ENCODE measurements at places on chromosomes 2 and 18.

- DNase-seq: no peak
Observed at GRCh38 chr2:69686813-69687212, 43.3 kb upstream of the AAK1 start.

DNA sequence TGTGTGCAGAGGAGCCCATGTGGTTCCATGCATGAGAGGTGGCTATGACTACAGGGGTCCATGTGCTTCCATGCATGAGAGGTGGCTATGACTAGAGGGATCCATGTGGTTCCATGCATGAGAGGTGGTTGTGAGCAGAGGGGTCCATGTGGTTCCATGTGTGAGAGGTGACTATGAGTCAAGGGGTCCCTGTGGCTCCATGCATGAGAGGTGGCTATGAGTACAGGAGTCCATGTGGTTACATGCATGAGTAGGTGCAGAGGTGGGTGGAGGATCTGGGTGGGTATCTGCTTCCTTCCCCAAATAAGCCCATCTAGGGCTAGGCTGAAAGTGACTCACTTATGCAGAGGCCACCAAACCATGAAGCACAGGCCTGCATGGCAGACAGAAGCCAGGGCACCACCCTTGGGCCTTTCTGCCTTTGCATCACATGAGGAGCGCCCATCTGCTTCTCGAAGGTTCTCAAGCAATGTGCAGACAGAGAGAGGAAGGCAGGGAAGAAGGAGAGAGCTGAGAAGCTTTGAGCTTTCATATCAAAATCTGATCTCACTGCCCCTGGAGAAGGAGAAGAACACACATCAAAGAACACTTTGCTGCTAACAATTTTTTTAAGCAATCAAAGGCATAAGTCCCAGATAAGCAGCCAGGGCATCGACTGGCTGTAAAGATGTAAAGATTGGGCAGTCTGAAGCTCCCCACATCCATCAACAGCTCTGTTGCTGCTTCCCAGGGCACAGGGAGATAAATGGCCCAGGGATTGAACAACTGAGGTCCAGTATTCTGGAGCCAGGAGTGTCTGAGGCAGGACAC, 137.6 kb downstream of the TNS1 start:
- DNase-seq: no peak

- DNase-seq: no peak
Observed at GRCh38 chr2:48715042-48715899, 40.3 kb downstream of the LHCGR start.

DNA sequence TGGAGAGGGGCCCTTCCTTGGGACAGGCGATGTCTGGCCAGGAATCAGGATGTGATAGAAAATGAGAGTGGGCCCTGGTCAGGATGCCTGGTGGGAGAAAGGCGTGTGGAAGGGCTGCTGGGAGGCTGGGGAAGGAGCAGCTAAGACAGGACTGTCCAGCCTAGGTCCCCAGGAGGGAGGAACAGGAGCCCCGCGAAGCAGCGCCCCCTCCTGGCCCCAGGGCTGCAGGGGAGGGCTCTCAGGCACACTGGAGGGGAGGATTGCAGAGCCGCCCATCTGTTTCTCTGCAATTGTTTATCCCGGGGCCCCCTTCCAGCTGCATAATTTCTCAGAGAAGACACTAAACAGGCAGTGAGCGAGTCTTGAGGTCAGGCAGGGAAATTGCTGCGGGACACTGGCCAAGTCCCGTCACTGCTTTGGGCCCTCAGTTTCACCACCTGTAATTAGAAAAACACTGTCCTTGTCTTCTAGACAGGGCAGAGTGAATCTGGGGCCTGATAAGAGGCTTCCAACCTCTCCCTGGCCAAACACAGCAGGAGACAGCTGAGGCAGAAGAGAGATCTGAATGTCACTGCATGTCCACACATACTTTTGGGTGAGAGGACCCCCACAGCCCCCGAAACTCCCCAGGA, 3.9 kb upstream of the NPPC start:
- no peak for DNase-seq

- no peak for DNase-seq
Observed at GRCh38 chr2:119488245-119489214, 35.8 kb downstream of the SCTR start.

DNA sequence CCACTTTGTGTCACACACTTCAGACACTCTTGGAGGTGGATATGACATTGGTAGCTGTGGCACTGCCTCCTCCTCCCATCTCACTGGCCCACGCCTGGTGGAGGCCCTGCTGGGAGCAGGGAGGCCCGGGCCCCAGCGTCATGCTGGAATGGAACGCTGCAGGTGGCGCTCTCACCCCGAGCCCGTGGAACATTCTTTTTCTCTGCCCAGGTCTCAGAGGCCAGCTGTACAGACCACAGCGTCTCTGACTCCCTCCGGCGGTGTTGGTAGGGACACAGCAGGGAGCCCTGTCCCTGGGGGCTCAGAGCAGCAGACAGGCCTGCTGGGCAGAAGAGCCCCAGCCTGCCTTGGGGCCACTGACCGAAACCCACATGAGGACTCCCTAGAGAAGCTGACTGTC, 218.1 kb downstream of the TWIST2 start:
- DNase-seq: no peak

- no peak for DNase-seq
Observed at GRCh38 chr2:177272765-177273164, 8.2 kb upstream of the NFE2L2 start.

GRCh38 chr18:3358310-3358709, 91.7 kb upstream of the TGIF1 start:
- no peak for DNase-seq

GRCh38 chr18:32461709-32462272, 8.9 kb downstream of the GAREM1 start:
- no peak for DNase-seq

DNA sequence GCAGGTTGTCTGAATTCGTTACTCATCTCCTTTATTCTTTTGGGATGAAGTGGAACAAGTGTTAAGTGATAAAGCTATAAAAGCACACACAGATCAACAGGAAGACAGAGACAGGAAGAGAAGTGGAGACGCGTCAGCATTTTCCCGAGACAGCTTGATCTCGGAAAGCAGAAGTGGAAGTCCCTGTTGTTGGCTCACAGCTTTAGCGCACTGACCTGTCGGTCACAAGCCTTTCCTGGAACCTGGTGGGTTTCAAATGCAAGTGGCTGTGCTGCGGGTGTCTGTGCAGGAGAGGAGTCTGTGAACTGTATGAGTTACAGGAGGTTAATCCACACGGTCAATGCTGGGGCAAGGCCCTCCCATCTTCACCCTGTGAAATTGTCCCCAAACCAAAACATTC, 116.6 kb upstream of the PELI1 start:
- DNase-seq: no peak

GRCh38 chr2:225574582-225575138, 175.2 kb downstream of the NYAP2 start:
- DNase-seq: no peak

- DNase-seq: no peak
Observed at GRCh38 chr2:181285116-181285515, 172.1 kb upstream of the ITGA4 start.

GRCh38 chr2:185372188-185372587, 366.4 kb upstream of the FSIP2 start:
- DNase-seq: no peak

GRCh38 chr18:6333981-6334380, 80.7 kb downstream of the L3MBTL4 start:
- no peak for DNase-seq
